ENCODE measurements at places on chromosomes 2 and 18. TPM values are rescaled to one million over a fixed set of nuclear protein-coding genes. Genes with fewer than 3 reads are reported as not detected.

DNA sequence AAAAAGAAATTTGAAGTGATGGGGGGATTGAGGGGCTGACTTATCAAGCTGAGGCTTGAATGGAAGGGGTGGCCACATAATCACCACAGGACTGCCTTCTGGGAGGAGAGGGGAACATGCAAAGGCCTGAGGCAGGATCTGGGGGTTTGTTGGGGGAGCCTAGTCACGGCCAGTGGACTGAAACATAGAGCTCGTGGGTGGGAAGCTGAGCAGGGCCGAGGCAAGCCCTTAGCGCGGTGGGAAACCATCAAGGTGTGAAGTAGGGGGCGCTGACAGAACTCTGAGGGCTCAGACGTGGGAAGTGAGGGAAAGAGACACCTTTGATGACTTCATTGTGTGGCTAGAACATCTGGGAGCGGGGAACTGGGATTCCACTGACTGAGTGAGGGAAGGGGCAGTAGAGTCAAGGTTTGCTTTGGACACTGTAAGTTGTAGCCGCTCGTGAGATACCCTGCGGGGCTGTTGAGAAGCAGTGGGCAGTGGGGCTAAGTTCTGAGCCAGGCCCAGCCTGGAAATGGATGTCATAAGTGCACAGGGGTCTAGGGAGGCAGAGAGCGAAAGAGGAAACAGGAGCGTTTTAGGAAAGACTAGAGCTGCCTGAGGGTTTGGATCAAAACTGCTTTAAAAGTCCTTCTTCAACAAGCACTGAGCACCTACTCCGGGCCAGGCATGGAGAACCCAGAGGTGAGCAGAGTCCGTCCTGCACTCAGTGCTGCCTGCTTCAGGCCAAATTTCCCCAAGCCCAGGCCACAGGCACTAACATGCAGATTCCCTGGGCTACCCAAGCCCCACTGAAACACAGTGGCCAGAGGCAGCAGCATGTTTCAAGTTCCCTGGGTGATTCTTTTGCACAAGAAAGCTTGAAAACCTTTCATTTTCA is 686 bp upstream of the SNORC start:
- DNase-seq: no peak

DNA sequence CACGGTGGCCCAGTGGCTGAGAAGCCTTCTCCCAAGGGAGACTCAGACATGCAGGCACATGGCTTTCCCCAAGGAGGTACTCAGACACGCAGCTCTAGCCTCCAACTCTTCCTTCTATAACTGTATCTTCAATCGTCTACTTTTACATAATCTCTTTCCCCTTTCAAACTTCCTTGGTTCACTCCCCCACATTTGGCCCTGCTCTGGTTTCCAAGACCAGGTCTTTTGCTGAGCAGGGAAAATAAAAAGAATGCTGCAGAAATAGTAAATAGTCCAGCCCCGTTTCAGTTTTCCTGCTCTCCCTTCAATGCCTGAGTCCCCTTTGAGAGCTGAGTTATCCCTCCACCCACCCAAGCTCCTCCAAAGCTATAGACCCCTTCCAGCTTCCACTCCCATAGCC is 635.0 kb downstream of the ARHGAP15 start:
- DNase-seq: no peak

GRCh38 chr2:505941-506340 is 171.3 kb downstream of the TMEM18 start:
- no peak for DNase-seq

The FBXO41 gene
- 1.1 TPM for total RNA-seq

The TMEM198 gene
- 2.3 TPM for total RNA-seq
